ENCODE measurements at places on chromosomes 7 and 10.

DNA sequence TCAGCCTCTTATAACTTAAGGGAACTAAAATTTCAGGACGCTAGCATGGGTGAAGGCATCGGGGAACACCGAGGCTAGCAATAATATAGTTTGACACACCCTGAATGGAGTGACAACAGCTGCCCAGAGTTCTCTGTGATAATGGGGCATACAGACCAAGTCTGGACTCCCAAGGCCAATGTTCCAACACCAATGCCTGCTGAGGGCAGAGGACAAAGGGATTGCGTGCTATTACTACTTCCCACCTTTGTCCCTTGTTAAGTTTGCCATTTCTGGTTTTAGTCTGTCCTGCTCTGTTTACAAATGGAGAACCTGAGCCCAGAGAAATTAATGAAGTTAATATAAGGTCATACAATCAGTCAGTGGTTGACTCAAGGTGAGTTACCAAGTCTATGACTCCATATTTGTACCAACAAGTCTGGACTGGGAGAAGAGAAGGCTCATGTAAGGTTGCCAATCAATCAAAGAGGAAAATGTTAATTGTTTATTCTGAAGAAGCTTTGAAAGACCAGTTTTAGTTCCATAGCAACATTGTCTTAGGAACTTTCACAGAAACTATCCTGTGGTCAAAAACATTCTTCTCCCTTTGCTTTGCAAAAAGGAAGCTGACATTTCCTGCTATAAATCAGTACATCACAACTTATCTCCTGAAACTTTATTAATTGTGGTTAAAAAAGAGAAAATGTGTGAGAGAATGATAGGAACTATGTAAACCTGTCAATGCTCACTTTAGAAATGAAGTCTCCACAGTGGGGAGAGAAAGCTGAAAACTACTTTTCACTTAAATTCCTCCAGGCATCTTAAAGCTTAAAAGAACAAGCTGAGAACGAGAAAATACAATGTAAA, 74.5 kb downstream of the CCDC6 start:
- no peak for DNase-seq

- no peak for DNase-seq
These were observed 28.6 kb downstream of the PON3 start for GRCh38 chr7:95367606-95368005.

- DNase-seq, result no peak
These were observed 689 bp downstream of the PLCE1 start for GRCh38 chr10:93994438-93994801.

DNA sequence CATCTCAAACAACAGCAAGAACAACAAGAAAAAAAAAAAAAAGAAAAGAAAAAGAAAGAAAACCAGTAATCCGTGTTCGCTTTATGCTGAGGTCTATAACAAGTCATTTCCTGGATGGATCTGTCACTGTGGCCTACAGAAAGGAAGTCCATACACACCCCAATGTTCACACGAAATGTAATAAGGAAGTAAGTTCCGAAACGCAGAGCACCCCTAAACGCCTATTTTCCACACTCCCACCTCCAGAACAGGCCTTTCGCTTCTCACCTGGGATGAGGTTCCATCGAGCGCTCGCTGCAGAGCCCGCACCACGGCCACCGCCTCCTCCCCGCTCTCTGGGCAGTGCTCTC, 735 bp downstream of the ZNF394 start:
- DNase-seq, result no peak

- no peak for DNase-seq
These were observed 143.5 kb upstream of the TRIM24 start for GRCh38 chr7:138316421-138317043.

DNA sequence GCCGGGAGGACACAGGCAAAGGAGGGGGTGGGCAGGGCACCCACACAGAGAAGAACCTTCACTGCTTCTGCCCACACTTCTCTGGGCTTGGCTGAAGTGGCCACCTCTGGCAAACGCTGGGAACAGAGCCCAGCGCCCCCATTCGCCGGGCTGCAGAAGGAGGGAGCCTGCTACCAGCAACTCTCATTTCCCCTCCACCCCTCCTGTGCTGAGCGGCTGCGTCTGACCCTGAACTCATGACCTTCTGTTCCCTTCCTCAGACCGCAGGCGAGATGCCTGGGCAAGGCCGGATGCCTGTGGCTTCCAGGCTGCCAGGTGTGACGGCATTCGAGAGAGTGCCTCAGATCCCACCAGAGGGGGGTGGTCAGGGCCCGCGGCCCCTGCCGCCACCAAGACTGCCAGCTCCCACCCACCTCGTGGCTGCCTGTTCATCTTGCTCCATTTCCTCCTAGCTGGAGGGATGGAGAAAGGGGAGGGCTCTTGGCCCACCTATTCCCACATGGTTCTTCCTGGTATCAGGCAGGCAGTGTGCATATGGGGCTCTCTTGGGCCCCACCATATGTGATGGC, 19.8 kb downstream of the DNAJB12 start:
- peak; percentile 79 for DNase-seq

GRCh38 chr10:90930070-90930837, 9.4 kb upstream of the ANKRD1 start:
- no peak for DNase-seq

GRCh38 chr7:151674161-151674920, 154.6 kb upstream of the RHEB start:
- DNase-seq, result no peak

DNA sequence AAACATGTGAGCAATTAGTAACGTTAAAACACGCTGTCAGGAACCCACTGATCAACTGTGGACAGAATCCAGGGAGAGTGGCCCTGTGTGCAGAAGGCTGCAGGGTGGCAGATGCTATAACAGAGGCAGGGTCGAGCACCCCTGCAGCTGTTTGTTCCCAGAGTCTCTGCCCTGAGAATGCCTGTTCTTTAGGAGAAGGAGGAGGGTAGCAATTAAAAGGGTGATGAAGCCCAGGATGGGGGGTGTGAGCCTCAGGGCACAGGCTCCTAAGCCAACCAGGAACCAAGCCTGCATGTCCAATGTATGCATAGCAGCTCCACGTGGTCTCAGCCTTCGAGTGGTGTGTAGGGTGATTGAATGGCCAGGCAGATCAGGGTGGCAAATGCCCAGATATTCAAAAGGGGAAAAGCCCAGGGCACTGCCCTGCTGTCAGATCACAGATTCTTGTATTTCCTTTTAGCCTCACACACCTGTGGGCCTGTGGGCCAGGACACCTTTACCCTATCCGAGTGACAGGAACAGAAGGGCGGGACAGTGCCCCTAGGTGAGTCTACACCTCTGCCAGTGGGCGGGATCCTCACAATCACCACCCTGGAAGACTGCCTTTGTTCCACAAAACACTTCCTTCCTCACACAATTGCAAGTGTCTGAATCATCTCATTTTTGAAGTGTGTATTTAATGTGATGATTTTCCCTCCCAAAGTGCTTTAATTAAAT, 7.3 kb downstream of the WDFY4 start:
- DNase-seq, result no peak

- peak; percentile 32 for DNase-seq
These were observed 21.7 kb upstream of the PFKP start for GRCh38 chr10:3045471-3046209.

- DNase-seq, result peak; percentile 55
These were observed 222.3 kb downstream of the KIF20B start for GRCh38 chr10:89923661-89924060.

DNA sequence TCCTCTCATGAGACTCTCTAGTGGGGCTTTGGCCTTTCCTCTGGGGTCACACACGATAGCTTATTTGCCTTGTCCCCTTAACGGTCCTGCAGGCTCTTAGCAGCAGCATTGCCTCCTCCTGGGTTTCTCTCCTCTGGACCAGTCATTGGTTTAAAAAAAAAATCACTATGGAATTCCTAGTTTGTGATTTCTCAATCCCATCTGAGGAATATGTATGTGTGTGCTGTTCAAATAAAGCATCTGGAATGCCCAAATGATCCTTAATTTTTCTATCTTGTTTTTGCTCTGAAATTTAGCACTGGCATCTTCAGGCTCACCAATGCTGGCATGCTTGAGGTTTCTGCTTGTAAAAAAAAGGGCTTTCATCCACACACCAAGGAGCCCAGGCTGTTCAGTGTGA, 30.5 kb downstream of the ACTA2 start:
- DNase-seq, result no peak

DNA sequence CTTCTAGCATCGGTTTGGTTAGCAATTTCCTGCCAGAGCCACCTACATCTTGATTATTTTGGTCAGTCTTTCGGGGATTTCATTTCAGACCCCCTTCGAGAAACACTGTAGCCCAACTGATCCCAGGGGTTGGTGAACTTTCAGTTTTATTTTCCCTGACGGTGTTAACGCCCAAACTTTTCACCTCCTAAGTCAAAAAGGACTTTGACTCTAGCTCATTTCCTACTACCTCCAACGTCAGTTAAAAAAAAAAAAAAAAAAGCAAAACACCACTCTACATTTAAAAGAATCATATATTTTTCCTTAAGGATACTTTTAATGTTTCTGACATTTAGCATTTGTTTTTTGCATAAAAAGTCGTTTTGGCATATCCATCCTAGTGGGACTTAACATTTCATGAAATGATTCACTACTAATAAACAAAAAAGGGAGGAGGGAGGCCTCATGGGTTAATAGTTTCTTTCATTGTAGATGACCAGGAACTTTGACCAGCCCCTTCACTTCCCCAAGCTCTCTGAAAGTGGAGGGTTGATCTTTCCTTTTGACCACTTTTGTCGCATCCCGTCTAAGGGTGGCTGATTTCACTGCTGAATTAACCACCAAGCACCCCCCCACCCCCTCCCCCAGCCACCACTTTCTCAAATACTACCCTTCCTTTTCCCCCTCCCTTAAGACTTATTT, 764 bp upstream of the TCF7L2 start:
- DNase-seq, result no peak

- no peak for DNase-seq
These were observed 964 bp downstream of the FRMD4A start for GRCh38 chr10:14329746-14330173.

GRCh38 chr10:113272511-113272910, 280.3 kb upstream of the HABP2 start:
- no peak for DNase-seq

DNA sequence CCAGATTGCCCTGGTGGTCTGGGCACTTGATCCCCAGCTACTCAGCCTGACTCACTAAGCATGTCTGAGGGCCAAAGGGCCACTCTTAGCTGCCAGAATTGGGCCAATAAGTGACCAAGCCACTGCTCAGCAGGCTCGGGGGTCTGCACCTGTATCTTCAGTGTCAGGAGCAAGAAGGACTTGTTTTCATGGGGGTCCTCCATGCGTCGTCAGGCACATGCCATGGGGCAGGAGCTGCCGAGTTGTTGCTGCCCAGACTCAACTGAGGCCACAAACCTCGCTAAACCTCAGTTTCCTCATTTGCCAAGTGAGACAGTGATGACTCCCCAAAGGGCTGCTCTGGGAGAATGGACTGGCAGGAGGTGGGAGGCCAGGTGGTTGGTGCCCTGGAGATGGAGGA, 158.6 kb upstream of the GDF10 start:
- no peak for DNase-seq

DNA sequence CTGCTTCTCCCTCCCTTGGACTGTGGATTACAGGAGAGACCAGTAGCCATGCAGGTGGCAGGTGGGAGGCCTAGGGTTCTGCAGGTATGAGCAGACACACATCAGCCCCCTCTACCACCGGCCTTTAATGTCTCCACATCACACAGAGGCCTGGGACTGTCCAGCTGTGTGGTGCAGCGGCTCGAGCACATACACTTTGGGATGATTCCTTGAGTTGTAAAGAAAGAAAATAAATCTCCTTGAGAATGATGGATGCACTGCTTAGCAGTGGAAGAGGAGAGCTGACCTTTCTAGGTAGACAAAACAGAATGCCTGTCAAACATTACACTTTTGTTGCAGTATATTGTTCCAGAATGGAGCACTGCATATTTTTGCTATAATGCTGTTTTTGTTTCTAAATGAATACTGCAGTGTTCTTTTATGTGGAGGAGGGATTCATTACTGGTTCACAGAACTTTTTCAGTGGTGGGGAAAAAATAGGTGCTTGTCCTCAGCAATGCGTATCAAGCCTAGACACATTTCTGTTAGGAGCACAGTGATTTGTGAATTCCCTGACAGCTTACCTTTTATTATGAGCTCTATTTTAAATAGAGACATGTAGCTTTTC, 66.0 kb downstream of the PTPRE start:
- DNase-seq, result no peak

- DNase-seq, result no peak
These were observed 15.4 kb downstream of the SEC24C start for GRCh38 chr10:73759512-73760115.

DNA sequence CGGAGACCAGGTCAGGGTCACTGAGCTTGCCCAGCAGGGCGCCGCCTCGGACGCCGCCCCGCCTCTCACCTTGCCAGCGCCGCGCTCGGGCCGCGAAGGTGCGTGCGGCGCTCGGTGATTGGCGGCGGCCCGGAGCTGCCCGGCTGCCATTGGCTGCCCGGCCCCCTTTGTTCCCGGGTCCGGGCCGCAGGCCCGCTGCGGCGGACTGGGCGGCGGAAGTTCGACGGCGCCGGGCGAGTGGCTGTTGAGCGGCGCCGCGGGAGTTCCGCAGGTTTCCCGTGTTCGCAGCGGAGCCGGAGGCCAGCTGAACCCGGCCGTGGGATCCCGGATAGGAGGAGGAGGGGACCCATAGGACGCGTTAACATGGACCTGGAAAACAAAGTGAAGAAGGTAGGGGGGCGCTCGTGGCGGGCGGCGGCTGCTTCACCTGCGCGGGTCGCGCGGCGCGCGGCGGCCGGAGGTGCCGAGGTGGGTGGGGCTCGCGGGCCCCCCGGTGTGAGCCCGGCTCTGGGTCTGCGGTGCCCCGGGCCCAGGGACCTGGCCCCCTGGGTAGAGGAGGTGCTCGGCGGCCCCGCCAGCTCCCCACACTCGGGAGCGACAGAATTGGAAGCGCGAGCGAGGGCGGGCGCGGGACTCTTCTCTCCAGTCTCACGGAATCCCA, at the start of gene TES:
Gene TES, plus strand, starts transcription at position 195 of the 661 bp plus-strand sequence. Its CDS starts 169 bp downstream, at position 364.
- peak; percentile 88 for DNase-seq

GRCh38 chr7:6614953-6615722, at the start of gene ZNF853:
ZNF853 (plus strand) TSS chr7:6615610; CDS start chr7:6616175, 565 bp downstream.
- no peak for DNase-seq

GRCh38 chr10:75634947-75635346, 203.5 kb downstream of the LRMDA start:
- DNase-seq, result no peak

DNA sequence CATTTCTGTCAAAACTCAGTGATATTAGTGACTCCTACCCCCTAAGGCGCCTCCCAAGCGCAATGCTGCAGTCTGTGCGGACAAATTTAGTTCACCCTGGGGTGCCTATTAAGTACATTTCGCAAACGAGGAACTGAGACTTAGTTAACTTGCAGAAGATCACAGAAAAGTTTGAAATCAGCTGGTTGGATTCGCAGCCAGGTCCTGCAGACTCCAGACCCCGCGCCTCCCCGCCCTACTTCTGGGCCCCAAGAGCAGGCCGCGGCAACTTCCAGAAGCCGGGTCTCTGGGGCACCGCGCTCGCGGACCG, 588 bp downstream of the CYREN start:
- DNase-seq, result peak; percentile 7

GRCh38 chr7:30448461-30449189, 30.0 kb downstream of the NOD1 start:
- DNase-seq, result no peak

- DNase-seq, result no peak
These were observed 104.0 kb upstream of the INSIG1 start for GRCh38 chr7:155193716-155194115.

DNA sequence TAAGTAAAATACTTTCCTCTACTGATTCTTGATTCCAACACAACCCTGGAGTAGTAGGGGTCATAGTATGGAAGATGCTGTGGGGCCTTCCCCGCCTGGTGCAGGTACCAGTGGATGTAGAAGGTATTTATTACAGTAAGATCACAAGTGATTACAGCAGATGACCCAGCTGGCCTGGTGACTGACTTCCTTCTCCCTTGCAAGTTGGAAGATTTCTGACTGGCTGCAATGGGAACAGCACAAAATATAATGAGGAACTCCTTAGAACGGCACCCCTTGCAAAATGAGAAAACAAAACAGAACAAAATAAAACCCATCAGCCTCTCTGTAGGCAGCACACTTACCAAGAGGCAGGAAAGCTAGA, 61.7 kb upstream of the TARP start:
- no peak for DNase-seq
